Activated CD8-positive, alpha-beta memory T cell treated with anti-CD3 and anti-CD28 coated beads for 36 hours (primary cell): ENCODE measurements at places on chromosomes 2 and 18. TPM values are rescaled to one million over a fixed set of nuclear protein-coding genes. Genes with fewer than 3 reads are reported as not detected.

The PPP1R7 gene
- total RNA-seq: 92.0 TPM

The BUB1 gene
- 65.2 TPM for total RNA-seq

The RUFY4 gene
- total RNA-seq: not detected

The REG1B gene
- total RNA-seq: not detected

The ABHD1 gene
- total RNA-seq: 0.40 TPM

The RPRM gene
- total RNA-seq: not detected

The KDM3A gene
- total RNA-seq: 54.0 TPM

The COL5A2 gene
- total RNA-seq: 1.4 TPM
